ENCODE measurements at places on chromosomes 2 and 18. TPM values are rescaled to one million over a fixed set of nuclear protein-coding genes. Genes with fewer than 3 reads are reported as not detected.

Gene TCF23
- not detected for total RNA-seq

Gene RBKS
- total RNA-seq = 1.3 TPM

Gene SLC8A1
- 0.20 TPM for total RNA-seq

Gene ZC3H6
- 16.4 TPM for total RNA-seq

Gene B4GALT6
- 1.3 TPM for total RNA-seq

Gene SATB2
- 0.05 TPM for total RNA-seq

Gene C1QL2
- total RNA-seq = not detected

Gene DSG1
- not detected for total RNA-seq

Gene CNRIP1
- total RNA-seq = not detected

Gene RGPD3
- total RNA-seq = 0.13 TPM

Gene EMILIN1
- 1.1 TPM for total RNA-seq

Gene UGT1A4
- total RNA-seq = not detected

Gene UGT1A9
- not detected for total RNA-seq

Gene DYSF
- total RNA-seq = 0.12 TPM

Gene PLEKHB2
- 58.4 TPM for total RNA-seq

Gene ABCB11
- total RNA-seq = not detected

Gene ERBB4
- not detected for total RNA-seq

Gene TMEM178A
- total RNA-seq = not detected

Gene ZDBF2
- 14.3 TPM for total RNA-seq

Gene TRIM43
- total RNA-seq = not detected
